ENCODE measurements at places on chromosomes 3 and 15.

DNA sequence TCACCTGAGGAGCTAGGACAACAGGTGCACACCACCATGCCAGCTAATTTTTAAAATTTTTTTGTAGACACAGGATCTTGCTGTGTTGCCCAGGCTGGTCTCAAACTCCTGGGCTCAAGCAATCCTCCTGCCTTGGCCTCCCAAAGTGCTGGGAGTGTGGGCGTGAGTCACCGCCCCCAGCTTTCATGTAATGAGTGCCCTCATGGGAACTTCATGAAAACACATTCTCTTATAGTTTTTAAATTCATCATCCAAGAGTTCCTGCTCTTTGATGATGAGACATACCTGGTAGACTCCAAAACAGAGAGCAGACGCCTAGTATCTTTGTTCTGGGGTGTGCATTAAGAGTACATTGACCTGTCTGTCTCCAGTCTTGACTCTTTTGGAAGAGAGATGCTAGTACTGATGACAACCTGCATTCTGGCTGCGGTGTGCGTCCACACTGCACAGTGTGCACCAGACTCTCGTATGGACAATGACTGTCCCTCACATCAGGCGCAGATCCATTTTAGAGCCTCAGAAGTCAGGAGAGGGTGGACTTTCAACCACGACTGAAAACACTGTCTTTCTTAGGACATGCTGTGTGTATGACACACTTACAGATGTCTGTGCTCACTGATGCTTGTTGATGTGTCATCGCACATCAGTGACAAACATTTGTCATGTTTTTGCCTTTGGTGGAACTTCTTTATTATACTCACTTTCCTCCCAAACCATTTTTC, 2.0 kb downstream of the NRROS start:
- no peak for DNase-seq

DNA sequence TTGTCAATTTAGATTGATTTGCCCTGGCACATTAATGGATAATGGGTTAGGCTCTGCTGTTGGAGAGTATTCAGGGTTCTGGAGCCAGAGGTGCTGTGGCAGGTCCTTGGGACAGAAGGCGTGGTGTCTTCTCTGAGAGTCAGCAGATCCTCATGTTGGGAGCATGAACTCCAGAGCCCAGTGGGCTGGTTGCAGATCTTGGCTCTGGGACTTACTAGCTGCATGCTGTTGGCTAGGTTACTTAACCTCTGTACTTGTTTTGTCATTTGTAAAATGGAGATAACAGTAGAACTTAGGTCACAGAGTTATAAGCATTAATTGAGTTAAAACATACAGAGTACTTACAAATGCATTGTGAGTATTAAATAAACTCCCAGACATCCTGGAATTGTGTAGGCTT, 77.6 kb downstream of the CCK start:
- no peak for DNase-seq

- DNase-seq = no peak
These were observed 107.4 kb upstream of the SLC4A7 start for GRCh38 chr3:27591312-27592210.

GRCh38 chr15:91456251-91456718, 356.2 kb downstream of the SV2B start:
- DNase-seq = no peak
